WERI-Rb-1 (cell line): ENCODE measurements at places on chromosomes 6 and 20.

DNA sequence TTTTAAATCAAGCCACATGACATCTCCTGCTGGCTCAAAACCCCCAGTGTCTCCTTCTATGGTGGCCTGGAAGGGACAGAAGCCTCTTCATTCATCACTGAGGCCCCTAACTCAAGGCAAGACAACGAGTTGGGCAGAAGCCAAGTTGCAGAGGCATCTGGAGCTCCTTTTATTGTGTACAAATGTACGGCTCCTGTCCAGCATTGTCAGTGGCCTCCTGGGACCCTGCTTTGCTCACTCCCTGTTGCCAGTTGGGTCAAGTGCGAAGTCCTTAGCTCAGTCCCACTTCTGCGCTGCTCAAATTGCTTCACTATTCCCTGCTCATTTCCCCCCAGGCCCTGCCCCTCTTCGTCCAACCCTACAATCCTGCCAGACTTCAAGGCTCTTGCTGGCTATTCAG is 181.2 kb upstream of the PMEPA1 start:
- DNase-seq: no peak

DNA sequence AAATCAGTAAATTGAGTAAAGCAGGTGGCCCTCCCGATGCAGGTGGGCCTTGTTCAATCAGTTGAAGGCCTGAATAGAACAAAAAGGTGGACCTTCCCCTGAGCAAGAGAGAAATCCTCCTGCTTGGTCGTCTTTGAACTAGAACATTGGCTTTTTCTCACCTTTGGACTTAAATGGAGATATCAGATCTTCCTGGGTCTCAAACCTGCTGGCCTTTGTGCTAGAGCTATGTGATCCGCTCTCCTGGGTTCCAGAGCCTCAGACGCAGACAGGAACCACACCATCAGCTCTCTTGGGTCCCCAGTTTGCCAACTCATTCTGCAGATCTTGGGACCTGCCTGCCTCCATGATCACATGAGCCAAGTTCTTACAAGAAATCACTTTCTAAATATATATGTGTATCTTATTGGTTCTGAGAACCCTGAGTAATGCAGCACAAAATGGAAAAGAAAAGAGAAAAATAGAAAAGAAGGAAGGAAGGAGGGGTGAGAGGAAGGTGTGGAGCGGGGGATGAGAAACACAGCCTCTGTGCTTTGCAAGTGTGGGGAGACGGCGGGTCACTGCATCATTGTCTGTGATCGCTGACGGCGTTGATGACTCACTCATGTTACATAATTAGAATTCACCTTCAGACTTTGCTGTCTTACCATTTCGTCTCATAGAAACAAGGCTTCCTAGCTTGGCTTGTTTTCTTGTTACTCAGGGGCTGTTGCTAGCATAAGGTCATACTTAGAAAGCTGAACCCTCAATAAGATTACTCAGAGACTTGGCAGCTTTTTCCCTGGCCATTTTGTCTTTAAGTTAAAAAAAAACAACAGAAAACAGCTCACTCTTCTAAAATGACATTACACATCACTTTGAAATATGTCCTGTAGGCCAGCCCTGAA is 85.7 kb upstream of the NEDD9 start:
- no peak for DNase-seq

DNA sequence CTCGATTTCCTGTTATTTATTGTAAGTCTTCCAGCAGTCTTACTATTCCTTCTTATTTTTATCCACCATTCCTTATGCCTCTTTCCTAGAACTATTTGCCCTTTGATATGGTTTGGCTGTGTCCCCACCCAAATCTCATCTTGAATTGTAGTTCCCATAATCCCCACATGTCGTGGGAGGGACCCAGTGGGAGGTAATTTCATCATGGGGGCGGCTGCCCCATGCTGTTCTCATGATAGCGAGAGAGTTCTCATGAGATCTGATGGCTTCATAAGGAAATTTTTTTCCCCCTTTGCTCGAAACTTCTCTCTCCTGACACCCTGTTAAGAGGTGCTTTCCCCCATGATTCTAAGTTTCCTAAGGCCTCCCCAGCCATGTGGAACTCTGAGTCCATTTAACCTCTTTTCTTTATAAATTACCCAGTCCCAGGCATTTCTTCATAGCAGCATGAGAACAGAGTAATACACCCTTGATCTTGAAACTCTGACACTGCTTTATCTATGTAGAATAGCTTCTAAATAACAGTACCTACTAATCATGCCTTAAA is 48.8 kb downstream of the PLN start:
- DNase-seq: no peak

DNA sequence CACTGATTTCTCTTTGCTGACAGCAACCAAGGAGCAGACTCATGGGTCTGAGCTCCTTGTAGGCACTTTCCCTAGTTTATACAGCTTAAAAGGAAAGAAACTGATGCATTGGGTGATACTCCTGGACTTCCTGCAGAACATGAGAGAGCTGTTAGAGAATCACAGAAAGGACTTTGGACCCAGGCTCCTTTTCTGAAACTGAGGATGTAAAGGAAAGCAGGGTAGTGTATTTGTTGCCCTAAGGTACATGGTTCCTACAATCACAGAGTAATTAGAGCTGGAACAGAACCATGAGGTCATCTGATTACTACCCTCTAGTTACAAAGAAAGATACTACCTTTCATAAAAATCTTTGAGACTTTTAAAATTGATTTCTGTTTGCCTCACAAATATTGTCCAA is 477.1 kb upstream of the SPTLC3 start:
- DNase-seq: no peak

GRCh38 chr20:7856756-7857155 is 83.5 kb downstream of the HAO1 start:
- DNase-seq: no peak

DNA sequence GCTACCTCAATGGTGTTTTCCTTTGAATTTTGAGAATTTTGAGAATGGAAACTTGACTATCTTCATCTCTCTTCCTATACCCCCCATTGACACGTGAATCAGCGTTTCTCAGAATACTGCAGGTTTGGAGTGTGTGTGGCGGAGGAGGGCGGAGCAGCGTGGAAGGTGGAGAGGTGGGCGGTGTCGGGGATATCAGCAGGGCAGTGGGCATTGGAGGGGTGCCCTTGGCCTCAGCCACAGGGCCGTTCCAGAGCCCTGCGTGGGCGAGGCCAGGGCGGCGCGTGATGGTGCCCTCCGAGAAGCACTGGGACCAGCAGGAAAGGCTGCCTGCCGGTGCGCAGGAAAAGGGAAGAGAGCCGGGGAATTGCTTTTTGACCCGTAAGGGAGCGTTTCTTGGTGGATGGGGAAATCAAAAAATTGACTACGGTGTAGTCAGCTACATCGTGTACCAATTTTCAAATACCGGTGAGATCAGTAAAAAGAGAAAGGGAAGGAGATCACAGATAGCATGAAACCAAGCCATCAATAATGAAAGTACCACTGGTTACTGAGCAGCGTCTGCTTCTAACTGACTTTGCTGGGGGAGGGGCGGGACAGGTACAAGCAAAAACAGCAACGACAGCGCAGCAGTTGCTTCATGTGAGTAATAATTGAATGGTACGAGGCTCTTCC is 82.7 kb upstream of the DUSP22 start:
- no peak for DNase-seq

DNA sequence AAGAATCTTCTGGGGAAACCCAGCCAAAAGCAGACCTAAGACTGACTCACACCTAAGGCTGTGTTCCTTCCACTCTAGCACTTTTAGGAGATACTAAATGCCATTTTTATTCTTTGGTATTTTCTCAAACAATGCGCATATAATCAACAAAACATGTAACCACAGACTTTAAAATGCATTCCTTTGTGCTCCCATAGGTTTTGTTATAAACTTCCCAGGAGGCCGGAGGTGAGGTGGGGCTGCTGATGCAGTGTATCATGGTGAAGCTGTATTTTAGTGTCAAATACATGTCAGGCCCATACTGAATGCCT is 155.2 kb downstream of the BTBD3 start:
- DNase-seq: no peak

GRCh38 chr20:49568278-49569151 is 578 bp upstream of the PTGIS start:
- DNase-seq: no peak

DNA sequence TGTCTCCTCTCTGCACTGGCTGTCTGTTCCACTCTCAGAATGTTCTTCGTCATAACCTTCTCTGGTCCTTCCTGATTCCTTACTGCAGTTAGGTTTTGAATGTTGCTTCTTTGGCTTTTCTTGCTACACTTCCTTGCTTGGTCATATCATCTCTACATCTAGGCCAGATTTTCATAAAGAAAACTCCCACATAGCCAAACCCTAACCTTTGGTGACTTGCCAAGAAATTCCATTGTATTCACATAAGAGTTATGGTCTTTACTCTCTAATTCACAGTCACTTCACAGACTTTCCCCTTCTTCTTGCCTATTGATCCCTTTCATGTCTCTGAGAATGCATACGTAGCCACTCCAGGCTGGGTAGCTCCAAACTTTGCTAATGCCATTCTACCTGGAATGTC is 41.9 kb upstream of the SIM1 start:
- no peak for DNase-seq

DNA sequence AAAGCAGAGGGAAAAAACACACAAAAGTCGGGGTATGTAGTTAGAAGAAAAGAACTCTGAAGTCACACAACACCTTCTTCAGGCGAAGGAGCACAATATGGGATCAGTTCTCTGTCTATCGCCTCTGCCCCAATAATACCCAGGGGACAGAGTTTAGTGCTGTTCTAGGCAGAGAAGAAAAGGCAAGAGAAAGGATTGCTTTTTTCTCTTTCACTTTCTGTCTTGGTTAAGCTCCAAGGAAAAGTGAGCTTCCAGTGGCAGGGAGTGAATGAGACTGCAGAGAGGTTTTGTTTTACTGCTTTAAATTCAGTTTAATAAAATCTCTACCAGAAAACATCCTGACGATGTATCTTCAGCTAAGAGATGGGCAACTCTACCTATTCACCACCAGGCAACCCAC is 86.6 kb upstream of the STXBP5 start:
- no peak for DNase-seq

GRCh38 chr6:44211284-44211683 is 5.4 kb upstream of the MYMX start:
- no peak for DNase-seq

DNA sequence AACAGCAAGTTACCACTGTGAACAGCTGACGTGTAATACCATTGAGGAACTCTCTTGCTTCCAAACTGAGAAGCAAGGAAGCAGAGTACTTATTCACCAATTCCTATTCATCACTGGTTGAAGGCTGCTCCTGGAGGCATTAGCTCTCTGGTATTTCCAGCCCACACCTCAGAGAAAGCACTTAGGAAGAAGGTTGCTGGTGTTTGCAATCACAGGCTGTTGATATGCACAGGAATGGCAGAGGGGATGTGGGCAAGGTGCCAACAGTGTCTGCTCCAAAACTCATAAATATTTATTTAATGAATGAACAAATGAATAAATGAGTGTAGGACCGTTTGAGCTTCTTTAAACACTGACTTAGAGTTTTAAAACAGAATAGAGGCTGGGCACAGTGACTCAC is 6.9 kb upstream of the RRBP1 start:
- no peak for DNase-seq

- DNase-seq: no peak
These were observed 96.0 kb downstream of the INSM1 start for GRCh38 chr20:20463933-20464374.

DNA sequence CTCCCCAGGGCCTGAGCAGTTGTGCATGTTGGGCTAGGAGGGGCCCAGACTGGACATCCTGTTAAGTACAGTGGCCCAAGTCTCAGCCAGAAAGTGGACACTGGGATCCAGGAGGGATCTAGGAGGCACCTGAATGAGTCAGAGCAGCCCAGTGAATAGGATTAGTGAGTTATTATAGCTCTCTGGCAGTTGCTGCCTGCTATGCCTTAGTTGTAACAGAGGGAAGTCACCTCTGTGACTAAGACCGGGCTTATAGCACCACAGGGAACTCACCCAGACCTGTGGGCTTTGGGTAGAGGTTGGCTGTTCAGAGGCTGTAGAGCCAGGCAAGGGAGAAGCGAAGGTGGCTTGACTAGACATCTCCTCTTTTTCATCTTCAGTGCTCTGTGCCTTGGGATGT is 39.0 kb upstream of the AAR2 start:
- peak; percentile 74 for DNase-seq

DNA sequence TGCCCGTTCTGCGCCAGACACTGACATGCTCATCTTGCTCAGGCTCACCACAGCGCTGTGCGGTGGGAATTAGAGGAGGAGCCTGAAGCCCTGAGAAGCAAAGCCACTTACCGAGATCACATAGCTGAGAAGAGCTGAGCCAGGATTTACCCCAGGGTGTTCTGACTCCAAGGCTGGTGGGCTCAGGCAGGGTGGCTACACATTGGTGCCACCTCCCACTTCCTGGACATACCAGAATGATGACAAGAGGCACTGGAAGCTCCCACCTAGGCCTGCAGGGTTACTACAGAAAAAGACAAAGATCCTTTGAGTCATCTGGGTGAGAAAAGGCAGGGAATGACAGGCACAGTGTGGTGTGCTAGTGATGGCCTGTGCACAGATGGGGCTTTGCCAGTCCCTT is 24.4 kb upstream of the FKBP1A start:
- DNase-seq: peak; percentile 72
